ENCODE measurements at places on chromosomes 6 and 20. TPM values are rescaled to one million over a fixed set of nuclear protein-coding genes. Genes with fewer than 3 reads are reported as not detected.

FOXF2 gene
- 22.9 TPM for total RNA-seq

DNA sequence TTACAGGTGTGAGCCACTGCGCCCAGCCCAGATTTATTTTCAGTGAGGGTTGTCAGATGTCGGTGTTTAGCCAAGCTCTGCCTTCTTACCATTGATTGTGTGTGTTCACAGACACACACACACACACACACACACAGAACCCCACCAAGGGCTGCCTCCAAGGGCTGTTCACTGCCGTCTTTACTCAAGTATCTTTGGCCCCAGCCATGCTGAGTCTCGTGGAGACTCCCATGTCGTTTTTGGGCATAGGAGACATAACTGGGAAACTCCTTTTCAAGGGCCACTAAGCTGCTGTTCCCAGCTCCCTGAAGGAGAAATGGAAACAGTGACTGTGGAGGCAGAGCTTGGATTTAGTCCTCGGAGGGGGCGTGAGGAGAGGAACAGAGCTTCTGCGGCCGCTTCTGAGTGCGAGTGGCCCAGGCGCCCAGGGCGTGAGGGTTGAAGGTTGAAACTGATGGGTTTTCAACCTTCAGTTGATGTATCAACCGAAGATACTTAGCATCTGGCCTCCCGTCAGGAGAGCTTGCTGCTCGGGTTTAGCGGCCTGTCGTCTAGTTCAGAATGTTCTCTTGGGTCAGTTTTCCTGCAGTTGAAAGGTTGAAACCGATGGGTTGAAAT, 243.6 kb downstream of the TTLL2 start:
- no peaks in the 10 kb centered on the region for H3K4me1 ChIP-seq
- DNase-seq: no peak
- H3K27ac ChIP-seq: no peak overlapping the region

- H3K4me1 ChIP-seq: no peaks in the 10 kb centered on the region
- no peaks in the 10 kb centered on the region for H3K36me3 ChIP-seq
- H3K27me3 ChIP-seq: no peaks in the 10 kb centered on the region
- no peak for DNase-seq
- H3K4me3 ChIP-seq: no peak overlapping the region
Measured at GRCh38 chr6:164533045-164533362, 776.4 kb downstream of the C6orf118 start.

GRCh38 chr20:51832276-51832675, 30.0 kb upstream of the SALL4 start:
- no peaks in the 10 kb centered on the region for H3K36me3 ChIP-seq
- H3K27ac ChIP-seq: no peak overlapping the region
- no peak for DNase-seq
- no peaks in the 10 kb centered on the region for H3K4me1 ChIP-seq
- H3K4me3 ChIP-seq: no peak overlapping the region
- no peaks in the 10 kb centered on the region for H3K27me3 ChIP-seq

TUBB2B gene
- 4.3 TPM for total RNA-seq

PAK5 gene
- 0.28 TPM for total RNA-seq

- H3K4me1 ChIP-seq: no peaks in the 10 kb centered on the region
- DNase-seq: peak; percentile 79
- no peak overlapping the region for H3K27ac ChIP-seq
- no peaks in the 10 kb centered on the region for H3K27me3 ChIP-seq
- no peak overlapping the region for H3K4me3 ChIP-seq
- H3K36me3 ChIP-seq: no peaks in the 10 kb centered on the region
Measured at GRCh38 chr6:20868397-20869096, 334.3 kb downstream of the CDKAL1 start.

DNA sequence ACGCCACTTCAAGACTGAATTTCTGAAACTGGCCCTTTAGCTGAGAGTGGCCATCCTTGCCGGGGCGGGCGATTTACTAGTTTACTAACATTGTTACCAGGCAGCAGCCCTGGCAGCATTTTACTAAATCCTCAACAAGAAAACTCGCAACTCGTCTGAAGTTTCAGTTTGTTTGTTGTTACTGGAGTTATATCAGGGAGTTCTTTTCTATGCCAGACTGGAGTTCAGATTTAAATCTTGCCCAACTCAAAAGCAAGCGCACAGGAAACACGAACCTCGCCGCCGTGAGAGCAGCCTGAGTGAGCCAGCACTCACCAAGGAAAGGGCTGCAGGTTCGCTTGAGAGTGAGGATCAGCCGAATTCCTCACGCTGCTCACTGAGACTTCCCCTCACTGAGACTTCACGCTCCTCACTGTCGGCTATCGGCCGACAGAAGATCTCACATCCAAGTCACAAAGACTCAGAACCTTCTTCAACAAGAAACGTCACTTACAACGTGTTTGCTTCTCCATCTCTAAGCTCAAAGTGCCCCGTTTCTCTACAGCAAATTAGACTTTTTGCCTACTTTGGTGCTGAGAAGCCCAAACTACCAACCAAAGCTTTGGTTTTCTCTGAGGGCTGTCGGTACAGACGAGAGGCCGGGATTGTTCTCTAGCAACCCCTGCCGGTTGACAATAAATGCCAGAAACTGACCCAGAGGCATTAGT, 78.9 kb downstream of the OLIG3 start:
- H3K27ac ChIP-seq: no peak overlapping the region
- H3K4me3 ChIP-seq: peak overlapping the region; percentile 28
- H3K4me1 ChIP-seq: no peaks in the 10 kb centered on the region
- peak; percentile 77 for DNase-seq

GRCh38 chr20:63244468-63244867, 8.8 kb downstream of the BIRC7 start:
- H3K4me1 ChIP-seq: no peaks in the 10 kb centered on the region
- no peaks in the 10 kb centered on the region for H3K27me3 ChIP-seq
- no peaks in the 10 kb centered on the region for H3K36me3 ChIP-seq
- H3K27ac ChIP-seq: no peak overlapping the region
- no peak for DNase-seq

GRCh38 chr20:24951536-24952083, 2.5 kb downstream of the CST7 start:
- H3K27ac ChIP-seq: no peak overlapping the region
- DNase-seq: peak; percentile 11
- peaks cover 16% of the 10 kb centered on the region for H3K36me3 ChIP-seq
- no peaks in the 10 kb centered on the region for H3K4me1 ChIP-seq

DNA sequence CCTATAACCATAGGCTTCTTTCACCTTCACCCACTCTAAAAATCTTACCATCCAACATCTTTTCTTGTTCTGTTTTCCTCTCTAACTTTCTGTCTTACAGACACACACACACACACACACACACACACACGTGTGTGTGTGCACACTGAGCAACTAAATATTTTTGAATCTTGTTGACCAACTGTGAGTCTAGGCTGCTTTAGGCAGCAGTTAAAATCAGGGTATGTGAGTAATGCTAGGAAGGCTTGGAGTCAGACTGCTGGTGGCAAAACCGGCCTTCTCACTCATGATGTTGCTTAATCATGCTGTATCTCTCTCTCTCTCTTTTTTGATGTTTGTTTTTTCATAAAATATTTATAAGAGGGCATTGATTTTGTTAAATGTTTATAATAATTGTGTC, 103.1 kb upstream of the TBX18 start:
- no peaks in the 10 kb centered on the region for H3K36me3 ChIP-seq
- H3K4me1 ChIP-seq: no peaks in the 10 kb centered on the region
- no peak overlapping the region for H3K27ac ChIP-seq

- no peaks in the 10 kb centered on the region for H3K4me1 ChIP-seq
- peaks cover 9% of the 10 kb centered on the region for H3K27me3 ChIP-seq
- H3K4me3 ChIP-seq: no peak overlapping the region
- DNase-seq: no peak
- H3K36me3 ChIP-seq: no peaks in the 10 kb centered on the region
Measured at GRCh38 chr6:70180183-70180900, 122.5 kb downstream of the COL9A1 start.

- no peaks in the 10 kb centered on the region for H3K4me1 ChIP-seq
- H3K36me3 ChIP-seq: no peaks in the 10 kb centered on the region
- no peaks in the 10 kb centered on the region for H3K27me3 ChIP-seq
- H3K4me3 ChIP-seq: no peak overlapping the region
- no peak overlapping the region for H3K27ac ChIP-seq
- DNase-seq: no peak
Measured at GRCh38 chr6:143429970-143430369, 20.5 kb downstream of the ADAT2 start.

GRCh38 chr6:121539439-121539838, 104.0 kb downstream of the GJA1 start:
- H3K27me3 ChIP-seq: no peaks in the 10 kb centered on the region
- DNase-seq: no peak
- no peak overlapping the region for H3K27ac ChIP-seq
- no peak overlapping the region for H3K4me3 ChIP-seq
- H3K36me3 ChIP-seq: no peaks in the 10 kb centered on the region

- DNase-seq: no peak
- H3K36me3 ChIP-seq: peaks cover 7% of the 10 kb centered on the region
- H3K27me3 ChIP-seq: no peaks in the 10 kb centered on the region
- peak overlapping the region; percentile 90 for H3K4me3 ChIP-seq
- no peaks in the 10 kb centered on the region for H3K4me1 ChIP-seq
Measured at GRCh38 chr20:35698298-35699126, 640 bp downstream of the NFS1 start.

DNA sequence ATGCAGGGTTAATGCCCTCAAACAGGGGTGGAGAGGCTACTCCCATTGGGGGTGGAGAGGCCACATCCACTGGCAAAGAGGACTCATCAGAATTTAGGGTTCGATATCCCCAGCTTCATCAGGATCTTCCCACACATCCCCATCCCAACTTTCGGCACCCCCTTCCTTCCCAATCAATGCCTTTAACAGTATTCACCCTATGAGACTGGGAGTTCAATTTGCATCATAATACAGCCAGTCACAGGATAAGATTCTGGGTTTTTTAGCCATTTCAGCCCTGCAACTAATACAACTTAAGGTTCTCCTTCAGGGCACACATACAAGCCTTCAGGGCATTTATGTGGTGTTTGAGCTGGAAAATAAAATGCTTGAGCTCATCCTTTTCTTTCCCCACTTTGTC, 80.9 kb downstream of the GMDS start:
- H3K27me3 ChIP-seq: no peaks in the 10 kb centered on the region
- no peaks in the 10 kb centered on the region for H3K36me3 ChIP-seq

DNA sequence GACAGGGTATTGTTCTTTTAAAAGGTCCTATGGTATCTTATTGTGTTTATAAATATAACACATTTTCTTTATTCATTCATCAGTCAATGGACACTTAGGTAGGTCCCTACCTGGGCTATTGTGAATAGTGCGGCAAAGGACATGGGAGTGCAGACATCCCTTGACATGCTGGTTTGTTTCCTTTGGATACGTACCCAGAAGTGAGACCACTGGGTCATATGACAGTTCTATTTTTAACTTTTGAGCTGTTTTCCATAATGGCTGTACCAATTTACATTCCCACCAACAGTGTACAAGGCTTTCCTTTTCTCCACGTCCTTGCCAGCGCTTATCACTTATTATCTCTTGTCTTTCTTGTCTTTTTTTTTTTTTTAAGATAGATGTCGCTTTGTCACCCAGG, 627.5 kb downstream of the PRKN start:
- no peaks in the 10 kb centered on the region for H3K27me3 ChIP-seq
- no peak overlapping the region for H3K27ac ChIP-seq
- no peaks in the 10 kb centered on the region for H3K36me3 ChIP-seq
- peaks cover 3% of the 10 kb centered on the region for H3K4me1 ChIP-seq

GRCh38 chr6:17015551-17016381, 86.1 kb upstream of the STMND1 start:
- peak; percentile 53 for DNase-seq

DNA sequence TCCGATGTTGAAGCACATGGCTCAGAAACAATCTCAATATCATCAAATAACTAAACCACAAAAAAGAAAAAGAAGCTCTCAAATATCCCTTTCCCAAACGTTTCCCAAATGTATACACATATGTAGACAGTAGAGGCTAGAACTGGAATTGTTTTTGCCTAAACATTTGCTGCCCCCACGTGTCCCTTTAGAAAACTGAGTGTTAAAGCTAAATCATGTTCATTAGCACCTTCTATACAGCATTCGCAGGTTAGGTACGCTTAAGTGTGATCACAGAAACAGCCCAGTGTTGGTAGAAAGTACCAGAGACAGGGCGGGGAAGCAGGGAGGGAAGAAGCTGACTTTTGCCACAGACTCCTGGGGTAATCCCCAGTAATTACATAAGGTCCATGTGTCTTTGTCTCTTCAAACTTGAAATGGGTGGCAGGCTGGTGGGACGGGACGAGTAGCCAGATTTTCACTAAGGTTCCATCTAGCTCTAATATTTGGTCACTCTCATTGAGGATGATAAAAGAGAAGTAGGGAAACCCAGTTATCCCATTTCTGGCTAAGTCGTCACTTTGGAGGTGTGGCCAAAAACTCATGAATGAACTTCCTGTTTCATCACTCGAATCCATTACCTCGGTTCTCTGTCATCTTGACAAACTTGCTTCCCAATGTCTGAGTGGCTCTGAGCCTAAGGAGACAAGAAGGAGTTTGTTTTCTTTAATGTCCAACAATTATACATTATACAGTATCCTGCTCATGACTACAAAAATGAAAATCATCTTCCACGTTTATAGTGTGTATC, 15.0 kb upstream of the TFAP2A start:
- no peak overlapping the region for H3K27ac ChIP-seq
- H3K4me1 ChIP-seq: no peaks in the 10 kb centered on the region
- H3K4me3 ChIP-seq: no peak overlapping the region
- DNase-seq: no peak
- H3K27me3 ChIP-seq: peaks cover 15% of the 10 kb centered on the region

- no peaks in the 10 kb centered on the region for H3K36me3 ChIP-seq
- no peak overlapping the region for H3K27ac ChIP-seq
- DNase-seq: peak; percentile 71
- H3K27me3 ChIP-seq: no peaks in the 10 kb centered on the region
Measured at GRCh38 chr6:5167501-5167900, 82.4 kb downstream of the PPP1R3G start.

DNA sequence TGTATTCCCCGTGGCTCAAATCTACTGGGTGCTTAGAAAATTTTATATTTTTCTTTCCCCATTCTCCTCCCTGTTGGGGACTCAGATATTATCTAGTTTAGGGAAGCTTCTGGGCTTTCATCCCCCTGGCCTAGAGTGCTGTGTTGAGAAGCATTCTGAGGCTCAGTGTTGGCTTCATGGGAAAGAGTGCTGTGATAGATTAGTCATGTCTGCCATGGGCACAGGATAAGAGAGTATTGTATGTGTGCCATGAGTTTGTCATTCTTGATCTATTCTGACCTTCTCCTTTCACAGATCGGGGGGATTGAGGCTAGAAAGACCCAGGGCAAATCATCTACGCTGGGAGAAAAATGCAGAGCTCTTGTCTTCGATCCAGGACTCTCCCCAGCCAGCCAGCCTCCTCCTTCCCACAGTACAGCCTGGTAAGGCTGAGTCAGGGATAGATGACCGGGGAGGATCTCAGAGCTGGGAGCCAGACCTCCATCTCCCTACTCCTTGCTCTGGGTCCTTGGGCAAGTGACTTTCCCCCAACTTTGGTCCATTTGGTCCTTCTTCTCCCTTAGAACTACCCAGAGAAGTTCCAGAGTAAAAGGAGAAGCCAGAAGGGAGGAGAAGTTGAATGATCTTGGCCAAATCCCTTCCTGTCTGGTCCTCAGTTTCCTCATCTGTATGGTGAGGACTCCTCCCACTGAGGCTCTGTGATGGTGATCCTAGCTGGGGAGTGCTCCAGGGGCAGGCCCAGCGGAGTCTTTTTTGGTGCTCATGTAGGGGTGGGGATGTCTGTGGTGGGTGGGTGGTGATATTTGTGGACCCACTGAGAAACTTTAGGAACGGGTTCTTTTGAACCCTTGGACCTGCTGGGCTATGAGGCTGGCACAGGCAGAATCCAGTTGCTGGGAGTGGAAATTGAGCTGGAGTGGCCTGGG, 5.0 kb downstream of the SRC start:
- H3K36me3 ChIP-seq: peaks cover 4% of the 10 kb centered on the region
- H3K4me3 ChIP-seq: no peak overlapping the region
- no peaks in the 10 kb centered on the region for H3K4me1 ChIP-seq
- peak; percentile 11 for DNase-seq

Measured in lung (tissue), 17 donors.